ENCODE measurements at places on chromosomes 11 and 22.

DNA sequence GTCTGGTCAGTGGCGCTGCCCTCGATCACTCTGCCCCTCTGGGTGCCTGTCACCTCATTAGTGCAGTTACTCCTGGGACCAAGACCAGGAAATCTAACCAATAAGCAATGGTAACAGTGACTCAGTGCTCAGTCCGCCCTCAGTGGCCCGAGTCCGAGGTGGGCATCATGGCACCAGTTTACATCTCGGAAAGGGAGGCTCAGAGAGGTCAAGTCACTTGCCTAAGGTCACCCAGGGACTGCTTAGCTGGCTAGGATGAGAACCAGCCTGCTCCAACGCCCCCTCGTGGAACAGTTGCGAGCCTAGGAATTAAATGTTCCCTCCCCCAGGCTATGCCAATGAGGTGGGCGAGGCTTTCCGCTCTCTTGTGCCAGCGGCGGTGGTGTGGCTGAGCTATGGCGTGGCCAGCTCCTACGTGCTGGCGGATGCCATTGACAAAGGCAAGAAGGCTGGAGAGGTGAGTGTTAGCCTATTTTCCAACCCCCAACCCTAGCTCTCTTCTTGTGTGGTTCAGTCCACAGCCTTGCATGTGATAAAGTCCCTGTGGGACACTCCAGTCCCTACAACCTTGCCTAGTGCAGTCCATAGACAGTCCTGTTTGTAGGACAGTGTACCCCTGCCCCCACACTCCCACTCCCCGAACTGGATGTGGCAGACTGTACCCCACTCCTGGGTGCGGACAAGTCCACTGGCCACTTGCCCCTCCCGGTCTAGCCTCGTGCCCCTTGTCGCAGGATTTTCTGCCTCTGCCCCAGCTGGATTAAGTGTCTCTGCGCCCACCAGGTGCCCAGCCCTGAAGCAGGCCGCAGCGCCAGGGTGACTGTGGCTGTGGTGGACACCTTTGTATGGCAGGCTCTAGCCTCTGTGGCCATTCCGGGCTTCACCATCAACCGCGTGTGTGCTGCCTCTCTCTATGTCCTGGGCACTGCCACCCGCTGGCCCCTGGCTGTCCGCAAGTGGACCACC is 1.1 kb downstream of the MTFP1 start:
- peak; percentile 77 for DNase-seq

DNA sequence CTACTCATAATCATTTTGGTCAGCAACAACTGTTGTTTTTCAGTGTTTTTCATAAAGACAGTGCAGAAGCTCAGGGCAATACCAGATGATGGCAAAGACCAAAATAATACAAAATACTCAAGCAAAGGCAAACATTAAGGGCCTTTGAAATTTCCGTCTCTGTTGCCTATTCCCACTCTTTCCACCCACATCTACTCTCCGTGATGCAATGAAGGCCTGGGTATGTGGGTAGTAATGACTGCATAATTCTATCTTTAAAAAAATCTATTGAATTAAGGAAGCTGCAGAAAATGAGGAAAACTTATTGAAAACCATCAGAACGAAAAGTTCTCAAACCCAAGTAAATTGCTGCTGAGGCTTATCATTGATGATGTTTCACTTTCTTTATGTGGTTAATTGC is 203.3 kb downstream of the MAML2 start:
- no peak for DNase-seq

DNA sequence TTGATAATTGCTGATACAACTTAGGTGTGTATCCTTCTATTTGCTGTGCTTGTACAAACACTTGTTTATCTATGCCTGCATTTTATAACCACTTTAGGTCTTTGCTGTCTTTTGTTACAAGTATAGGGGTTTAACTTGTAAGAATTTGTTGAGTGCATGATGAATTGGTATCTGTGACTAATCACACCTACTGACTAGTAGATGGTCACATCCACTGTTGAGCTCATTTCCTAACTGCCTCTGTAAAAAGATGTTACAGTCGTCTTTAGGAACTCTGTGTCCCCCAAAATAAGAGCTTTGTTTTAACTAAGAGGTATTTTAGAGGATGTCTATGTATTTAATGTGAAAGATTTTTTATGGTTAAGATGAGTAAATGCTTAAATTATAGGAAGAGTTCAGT is 60.5 kb downstream of the HIPK3 start:
- DNase-seq = no peak

GRCh38 chr11:61954106-61954850 is 4.1 kb downstream of the BEST1 start:
- no peak for DNase-seq

- DNase-seq = no peak
These were observed 360.0 kb upstream of the DDI1 start for GRCh38 chr11:103676413-103676812.

Measured in stimulated activated CD8-positive, alpha-beta memory T cell treated with anti-CD3 and anti-CD28 coated beads, Interleukin-4, amount 100 ng/mL, for 24 hours (primary cell).